ENCODE measurements at places on chromosomes 12 and 14.

DNA sequence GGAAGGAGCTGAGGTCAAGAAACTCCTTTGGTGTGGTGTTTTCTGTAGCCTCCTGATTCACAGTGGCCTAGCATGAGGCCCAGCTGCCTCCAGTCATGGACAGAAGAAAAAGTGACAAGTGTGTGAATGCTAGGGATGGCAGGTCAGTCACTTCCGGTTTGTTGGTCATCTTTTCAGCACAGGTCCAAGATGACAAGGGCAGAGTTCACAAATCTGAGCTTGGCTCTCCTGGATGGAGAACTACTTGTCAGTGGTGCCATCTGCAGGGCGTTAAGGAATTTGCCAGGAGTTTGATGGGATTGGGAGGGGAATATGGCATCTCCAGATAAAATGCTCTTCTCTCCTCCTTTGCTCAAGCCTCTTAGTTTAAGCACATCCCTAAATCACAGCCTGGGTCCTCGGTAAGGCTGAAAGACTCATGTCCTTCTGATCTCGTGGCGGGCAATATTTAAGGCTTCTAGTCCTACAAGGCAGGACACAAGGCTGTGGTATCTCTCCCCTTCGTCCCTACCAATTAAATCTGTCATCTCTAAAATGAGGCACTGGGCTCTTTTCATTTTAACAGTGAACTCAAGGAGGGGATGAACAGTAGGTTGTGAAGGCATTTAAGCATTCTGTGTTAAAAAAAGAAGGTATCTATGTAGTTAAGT, 10.0 kb downstream of the TUBA1B start:
- no peak overlapping the region for H3K4me3 ChIP-seq
- H3K36me3 ChIP-seq, result no peaks in the 10 kb centered on the region
- DNase-seq, result no peak
- no peaks in the 10 kb centered on the region for H3K4me1 ChIP-seq
- no peaks in the 10 kb centered on the region for H3K27me3 ChIP-seq

- H3K27ac ChIP-seq, result peak overlapping the region; percentile 45
- H3K36me3 ChIP-seq, result no peaks in the 10 kb centered on the region
- DNase-seq, result no peak
- H3K4me1 ChIP-seq, result peaks cover 16% of the 10 kb centered on the region
These were observed 1.1 kb upstream of the SUSD6 start for GRCh38 chr14:69610020-69610873.

GRCh38 chr12:93563807-93564538, 8.5 kb upstream of the SOCS2 start:
- H3K4me1 ChIP-seq, result no peaks in the 10 kb centered on the region
- H3K27ac ChIP-seq, result no peak overlapping the region
- peak; percentile 27 for DNase-seq
- no peaks in the 10 kb centered on the region for H3K36me3 ChIP-seq

- no peak overlapping the region for H3K27ac ChIP-seq
- DNase-seq, result no peak
- no peak overlapping the region for H3K4me3 ChIP-seq
- H3K36me3 ChIP-seq, result no peaks in the 10 kb centered on the region
These were observed 16.0 kb downstream of the NKX2-1 start for GRCh38 chr14:36503771-36504741.

- H3K4me1 ChIP-seq, result no peaks in the 10 kb centered on the region
- peak overlapping the region; percentile 32 for H3K4me3 ChIP-seq
- H3K36me3 ChIP-seq, result no peaks in the 10 kb centered on the region
- no peak overlapping the region for H3K27ac ChIP-seq
- DNase-seq, result no peak
These were observed 2.2 kb upstream of the PTHLH start for GRCh38 chr12:27974735-27975221.

DNA sequence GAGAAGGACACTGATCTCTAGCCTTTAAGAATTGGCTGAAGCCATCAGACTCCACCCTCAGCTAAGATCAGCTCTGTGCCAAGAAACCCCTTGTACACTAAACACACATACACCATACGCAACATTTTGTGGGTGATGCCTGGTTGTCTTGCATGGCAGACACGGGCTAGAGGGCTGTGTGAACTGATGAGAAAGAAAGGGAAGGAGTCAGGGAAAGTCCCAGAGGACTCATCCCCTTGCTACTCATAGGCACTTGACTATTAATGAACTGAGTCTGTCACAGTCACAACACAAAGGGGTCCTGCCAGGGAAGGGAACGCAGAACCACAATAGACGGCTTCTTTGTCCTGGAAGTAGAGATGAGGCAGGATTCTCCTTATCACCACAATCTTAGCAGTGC, 80.8 kb downstream of the EMP1 start:
- no peak for DNase-seq
- no peak overlapping the region for H3K27ac ChIP-seq
- H3K4me3 ChIP-seq, result no peak overlapping the region
- H3K4me1 ChIP-seq, result peaks cover 2% of the 10 kb centered on the region
- H3K27me3 ChIP-seq, result no peaks in the 10 kb centered on the region

- H3K36me3 ChIP-seq, result no peaks in the 10 kb centered on the region
- H3K4me3 ChIP-seq, result no peak overlapping the region
- no peaks in the 10 kb centered on the region for H3K27me3 ChIP-seq
- no peak for DNase-seq
- H3K27ac ChIP-seq, result no peak overlapping the region
These were observed 18.4 kb upstream of the OR6S1 start for GRCh38 chr14:20659813-20660395.

- H3K27ac ChIP-seq, result no peak overlapping the region
- no peak overlapping the region for H3K4me3 ChIP-seq
- H3K36me3 ChIP-seq, result no peaks in the 10 kb centered on the region
- DNase-seq, result no peak
- no peaks in the 10 kb centered on the region for H3K27me3 ChIP-seq
- no peaks in the 10 kb centered on the region for H3K4me1 ChIP-seq
These were observed 300.9 kb upstream of the DCN start for GRCh38 chr12:91483471-91483985.
